Stimulated activated CD4-positive, alpha-beta T cell treated with anti-CD3 and anti-CD28 coated beads, TNF-alpha, amount 100 ng/mL, for 24 hours (primary cell): ENCODE measurements at places on chromosomes 7 and 10.

GRCh38 chr7:69889338-69889975, 291.2 kb downstream of the AUTS2 start:
- no peak for DNase-seq

DNA sequence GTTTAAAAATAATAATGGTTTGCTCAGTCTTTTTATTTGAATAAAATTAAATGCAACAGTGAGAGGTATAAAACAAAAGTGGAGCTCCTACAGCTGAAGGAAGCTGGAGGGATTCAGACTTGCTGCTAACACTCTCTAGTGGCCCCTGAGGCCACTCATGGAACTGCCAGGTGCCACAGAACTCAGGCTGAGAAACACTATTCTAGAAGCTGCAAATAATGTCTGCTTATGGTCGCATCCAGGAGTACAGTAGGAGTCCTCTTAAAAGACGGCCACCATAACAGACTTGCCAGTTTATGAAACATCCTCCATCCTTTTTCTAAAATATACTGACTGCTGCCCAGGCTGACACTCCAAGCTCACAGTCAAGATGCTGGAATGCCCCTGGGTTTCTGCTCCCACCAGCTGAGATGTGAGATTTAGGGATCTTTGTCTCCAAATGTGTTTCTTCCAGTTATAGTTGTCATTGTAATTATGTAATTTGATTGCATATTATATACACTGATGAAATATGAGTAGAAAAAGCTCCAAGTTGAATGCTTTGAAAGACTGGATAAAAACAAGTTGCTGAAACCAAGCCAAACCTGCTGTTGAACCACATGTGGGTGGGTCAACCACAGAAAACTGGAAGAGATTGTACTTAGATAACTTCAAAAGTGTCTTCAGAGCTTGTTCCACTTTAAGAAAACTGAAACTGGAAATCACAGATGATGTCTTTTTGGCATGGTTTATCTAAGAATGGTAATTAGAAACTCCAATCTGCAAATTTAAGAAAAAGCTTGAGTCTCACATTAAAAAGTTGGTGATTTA, 213.7 kb upstream of the AOAH start:
- DNase-seq: no peak

DNA sequence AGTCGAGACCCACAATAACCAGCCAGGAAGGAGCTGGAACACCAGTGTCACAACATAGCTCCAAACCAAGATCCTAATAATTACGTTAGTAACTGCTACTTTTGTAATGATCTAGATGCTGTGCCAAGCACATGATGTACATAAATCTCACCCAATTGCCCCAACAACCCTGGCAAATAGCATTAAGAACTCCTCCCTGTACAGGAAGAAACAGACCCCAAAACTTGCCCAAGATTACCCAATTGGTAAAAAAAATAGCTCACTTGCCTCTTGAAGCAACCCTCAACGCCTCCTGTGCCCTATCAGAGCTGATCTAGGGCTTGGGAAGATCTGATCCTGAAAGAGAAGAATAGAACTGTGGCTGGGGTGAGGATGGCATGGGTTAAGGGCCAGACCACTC, 628.7 kb upstream of the AUTS2 start:
- DNase-seq: no peak

GRCh38 chr10:72058989-72059842, 29.1 kb downstream of the SPOCK2 start:
- DNase-seq: peak; percentile 25

DNA sequence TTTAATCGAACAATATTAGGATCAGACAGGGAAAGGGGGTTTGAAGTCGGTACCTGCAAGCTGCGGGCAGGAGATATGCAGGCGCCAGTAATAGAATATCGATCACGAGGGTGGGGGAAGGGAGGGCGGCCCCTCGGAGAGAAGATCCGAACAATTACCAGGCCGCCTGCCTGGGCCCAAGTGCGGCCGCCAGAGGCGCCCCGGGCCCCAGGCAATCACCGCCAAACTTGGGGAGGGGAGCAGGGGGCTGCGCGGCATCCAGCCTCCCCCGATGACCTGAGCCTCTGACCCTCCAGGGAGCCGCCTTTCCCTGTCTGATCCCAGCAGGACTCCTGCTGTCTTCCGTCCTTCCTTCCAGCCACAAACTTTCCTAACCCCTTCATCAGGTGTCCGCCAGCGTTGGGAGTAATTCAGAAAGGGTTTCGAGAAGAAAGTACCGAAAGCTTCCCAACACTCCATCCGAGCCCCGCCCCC, 1.1 kb downstream of the NKX1-2 start:
- no peak for DNase-seq

GRCh38 chr7:158861004-158861787, 4.8 kb downstream of the DYNC2I1 start:
- DNase-seq: no peak

DNA sequence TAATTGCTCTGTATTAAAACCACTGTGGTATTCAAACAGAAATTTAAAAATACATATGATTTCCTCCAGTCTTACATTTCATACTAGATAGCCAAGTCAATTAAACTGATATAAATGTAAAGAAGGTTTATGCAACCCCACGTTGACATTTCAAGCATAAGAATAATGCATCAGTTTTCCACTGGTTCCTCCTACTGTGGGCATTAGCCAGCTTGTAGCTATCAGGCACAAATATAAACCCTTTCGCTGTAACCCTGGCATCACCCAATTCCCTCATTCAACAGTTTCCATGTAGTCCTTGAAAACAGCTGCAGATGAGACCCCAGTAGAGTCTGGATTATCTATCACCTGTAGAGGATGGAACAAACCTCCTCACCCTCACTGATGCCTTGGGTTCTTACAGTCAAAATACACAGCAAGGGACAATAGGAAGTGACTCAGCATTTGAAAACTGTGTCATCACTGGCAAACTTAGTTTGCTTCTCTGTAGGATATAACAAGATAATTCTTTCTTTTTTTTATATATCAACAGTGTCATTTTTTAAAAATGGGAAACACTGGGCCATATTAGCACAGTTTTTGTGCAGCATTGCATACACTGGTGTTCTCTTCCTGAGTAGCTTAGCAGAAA, 113.0 kb downstream of the PDE1C start:
- no peak for DNase-seq

DNA sequence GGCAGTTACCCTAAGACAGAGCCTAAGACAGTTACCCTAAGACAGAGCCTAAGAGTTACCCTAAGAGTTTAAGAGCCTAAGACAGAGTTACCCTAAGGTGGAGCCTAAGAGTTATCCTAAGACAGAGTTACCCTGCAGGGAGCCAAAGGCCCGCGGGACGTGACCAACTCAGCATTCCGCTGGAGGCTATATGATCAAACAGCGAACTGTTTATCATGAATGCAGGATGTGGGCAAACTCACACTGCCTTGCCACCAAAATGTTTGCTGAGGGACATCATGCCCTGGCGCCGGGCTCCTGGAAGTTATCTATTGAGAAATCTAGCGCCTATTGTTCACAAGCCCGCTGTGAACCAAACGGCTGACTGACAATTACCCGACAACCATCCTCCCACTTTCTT, 49.9 kb downstream of the BLVRA start:
- no peak for DNase-seq

DNA sequence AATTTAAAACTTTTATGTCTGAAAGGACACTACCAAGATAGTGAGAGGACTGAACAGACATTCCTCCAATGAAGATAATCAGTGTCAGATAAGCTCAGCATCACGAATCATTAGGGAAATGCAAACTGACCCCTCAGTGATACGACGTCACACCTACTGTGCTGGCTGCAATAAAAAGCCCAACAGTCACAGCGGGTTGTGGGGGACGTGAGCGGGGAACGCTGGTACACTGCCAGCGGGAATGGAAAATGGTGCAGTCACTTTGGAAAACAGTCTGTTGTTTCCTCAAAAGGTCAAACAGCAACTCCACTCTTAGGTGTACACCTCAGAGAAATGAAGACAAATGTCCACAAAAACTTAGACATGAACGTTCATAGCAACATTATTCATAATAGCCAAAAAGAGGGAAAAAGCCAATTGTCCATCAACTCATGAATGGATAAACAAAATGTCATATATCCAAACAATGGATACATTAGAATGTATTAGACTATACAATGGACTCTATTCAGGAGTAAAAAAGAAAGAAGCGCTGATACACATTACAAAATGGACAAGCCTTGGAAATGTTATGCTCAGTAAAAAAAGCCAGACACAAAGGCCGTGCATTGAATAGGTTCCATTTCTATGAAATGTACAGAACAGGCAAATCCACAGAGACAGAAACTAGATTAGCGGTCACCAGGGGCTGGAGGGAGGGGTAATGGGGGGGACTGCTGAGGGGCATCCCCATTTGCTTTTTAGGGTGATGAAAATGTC, 2.4 kb upstream of the ECHS1 start:
- DNase-seq: no peak

GRCh38 chr10:18071591-18071990, 68.6 kb upstream of the CACNB2 start:
- DNase-seq: no peak

GRCh38 chr7:131235489-131236317, 92.0 kb upstream of the MKLN1 start:
- DNase-seq: peak; percentile 74

- DNase-seq: no peak
Observed at GRCh38 chr10:44281089-44281613, 103.7 kb downstream of the CXCL12 start.

- no peak for DNase-seq
Observed at GRCh38 chr7:119545118-119545517, 727.9 kb upstream of the KCND2 start.

- DNase-seq: no peak
Observed at GRCh38 chr7:107594961-107595737, 15.1 kb downstream of the BCAP29 start.

DNA sequence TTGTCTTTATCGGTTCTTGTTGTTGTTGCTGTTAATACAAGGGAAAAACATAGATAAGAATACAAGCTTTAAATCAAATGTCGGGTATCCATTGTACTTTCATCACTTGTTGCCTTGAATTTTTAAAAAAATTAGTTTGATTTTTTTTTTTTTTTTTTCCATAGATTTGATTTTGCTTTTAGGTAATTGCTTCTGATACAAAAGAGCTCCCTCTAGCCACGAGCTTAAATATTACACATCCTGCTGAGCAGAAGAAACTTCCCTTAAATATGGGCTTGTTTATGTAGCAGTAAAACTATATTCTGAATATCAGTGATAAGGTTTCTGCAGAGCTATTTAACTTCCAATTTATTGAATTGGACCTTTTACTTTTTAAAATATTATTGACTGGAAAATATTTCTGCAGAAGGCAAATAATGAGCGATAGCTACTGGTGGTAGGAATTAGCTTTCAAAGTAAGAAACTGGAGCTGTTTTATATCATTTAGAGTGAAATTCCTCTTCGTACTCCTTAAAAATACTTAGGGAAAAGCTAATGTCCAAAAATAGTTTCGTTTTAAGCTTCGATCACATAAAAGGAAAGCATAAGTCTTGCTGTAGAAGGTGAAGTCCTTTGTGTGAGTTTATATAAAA, 216.9 kb downstream of the POLR1F start:
- no peak for DNase-seq

DNA sequence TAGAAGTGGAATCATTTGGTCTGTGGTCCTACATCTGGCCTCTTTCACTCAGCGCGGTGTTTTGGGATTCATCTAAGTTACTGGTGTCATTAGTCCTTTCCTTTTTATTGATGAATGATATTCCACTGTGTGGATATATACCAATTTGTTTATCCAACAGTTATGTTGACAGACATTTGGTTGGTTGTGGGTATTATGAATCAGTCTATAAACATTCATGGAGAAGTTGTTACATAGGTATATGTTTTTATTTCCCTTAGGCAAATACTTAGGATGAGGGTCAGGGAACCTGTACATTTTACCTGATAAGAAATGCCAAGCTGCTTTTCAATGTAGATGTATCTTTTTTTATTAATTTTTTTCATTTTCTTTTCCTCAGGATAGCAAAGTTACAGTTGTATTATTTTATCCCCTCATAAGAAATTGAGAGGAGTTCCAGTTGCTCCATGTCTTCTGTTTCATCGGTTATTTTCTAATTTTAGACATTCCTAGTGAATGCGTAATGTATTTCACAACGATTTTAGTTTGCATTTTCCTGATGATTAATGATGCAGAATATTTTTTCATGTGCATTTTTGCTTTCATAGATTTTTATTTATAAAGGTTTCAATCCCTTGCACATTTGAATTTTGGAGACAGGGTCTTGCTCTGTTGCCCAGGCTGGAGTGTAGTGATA, 203.8 kb upstream of the SH2B2 start:
- no peak for DNase-seq

DNA sequence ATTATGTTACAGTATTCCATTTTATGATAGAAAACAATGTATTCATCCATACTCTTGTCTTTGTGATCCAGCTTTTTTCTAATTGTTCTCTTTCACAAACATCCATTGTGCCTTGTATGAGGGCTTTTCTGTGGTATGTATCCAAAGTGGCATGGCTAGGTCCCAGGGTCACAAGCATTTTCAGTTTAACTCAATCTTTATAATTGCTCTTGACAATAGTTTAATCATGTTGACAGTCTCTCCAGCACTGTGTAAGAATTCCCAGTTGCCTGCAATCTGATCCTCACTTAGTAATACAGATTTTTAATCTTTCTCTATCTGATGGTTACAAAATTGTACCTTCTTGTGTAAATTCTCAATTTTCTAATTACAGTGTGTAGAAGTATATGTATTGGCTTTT, 533.4 kb downstream of the NEBL start:
- no peak for DNase-seq

DNA sequence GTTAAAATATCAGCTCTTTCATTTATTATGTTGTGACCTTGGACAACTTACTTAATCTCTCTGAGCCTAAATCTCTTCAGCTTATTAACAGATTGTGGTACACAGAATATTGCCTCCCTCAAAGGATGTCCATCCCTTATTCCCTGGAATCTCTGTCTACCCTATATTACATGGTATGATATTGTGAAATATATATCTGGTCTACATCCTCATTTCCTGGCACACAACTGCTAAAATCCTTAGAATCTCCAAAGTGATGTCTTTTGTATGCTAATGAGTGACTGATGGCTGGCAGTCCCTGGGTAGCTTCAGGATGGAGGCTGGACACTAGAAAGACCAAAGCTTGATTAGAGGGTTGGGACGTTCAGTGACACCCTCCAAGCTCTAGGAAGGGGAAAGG, 25.8 kb downstream of the ZNF438 start:
- DNase-seq: no peak
